ENCODE measurements at places on chromosomes 1 and 21. TPM values are rescaled to one million over a fixed set of nuclear protein-coding genes. Genes with fewer than 3 reads are reported as not detected.

The MAP10 gene
- total RNA-seq, result 1.1 TPM

The LIN9 gene
- 17.4 TPM for total RNA-seq

The OR2L3 gene
- not detected for total RNA-seq

The PBX1 gene
- 78.0 TPM for total RNA-seq

The FMO5 gene
- total RNA-seq, result not detected
